Spleen (tissue), 13 donors: ENCODE measurements at places on chromosomes 3 and 15.

GRCh38 chr15:92845126-92845508 lies 55.0 kb upstream of the CHD2 start:
- H3K4me3 ChIP-seq = no peak overlapping the region
- H3K27ac ChIP-seq = peak overlapping the region; percentile 90
- peaks cover 21% of the 10 kb centered on the region for H3K4me1 ChIP-seq
- H3K36me3 ChIP-seq = no peaks in the 10 kb centered on the region
- no peaks in the 10 kb centered on the region for H3K27me3 ChIP-seq

DNA sequence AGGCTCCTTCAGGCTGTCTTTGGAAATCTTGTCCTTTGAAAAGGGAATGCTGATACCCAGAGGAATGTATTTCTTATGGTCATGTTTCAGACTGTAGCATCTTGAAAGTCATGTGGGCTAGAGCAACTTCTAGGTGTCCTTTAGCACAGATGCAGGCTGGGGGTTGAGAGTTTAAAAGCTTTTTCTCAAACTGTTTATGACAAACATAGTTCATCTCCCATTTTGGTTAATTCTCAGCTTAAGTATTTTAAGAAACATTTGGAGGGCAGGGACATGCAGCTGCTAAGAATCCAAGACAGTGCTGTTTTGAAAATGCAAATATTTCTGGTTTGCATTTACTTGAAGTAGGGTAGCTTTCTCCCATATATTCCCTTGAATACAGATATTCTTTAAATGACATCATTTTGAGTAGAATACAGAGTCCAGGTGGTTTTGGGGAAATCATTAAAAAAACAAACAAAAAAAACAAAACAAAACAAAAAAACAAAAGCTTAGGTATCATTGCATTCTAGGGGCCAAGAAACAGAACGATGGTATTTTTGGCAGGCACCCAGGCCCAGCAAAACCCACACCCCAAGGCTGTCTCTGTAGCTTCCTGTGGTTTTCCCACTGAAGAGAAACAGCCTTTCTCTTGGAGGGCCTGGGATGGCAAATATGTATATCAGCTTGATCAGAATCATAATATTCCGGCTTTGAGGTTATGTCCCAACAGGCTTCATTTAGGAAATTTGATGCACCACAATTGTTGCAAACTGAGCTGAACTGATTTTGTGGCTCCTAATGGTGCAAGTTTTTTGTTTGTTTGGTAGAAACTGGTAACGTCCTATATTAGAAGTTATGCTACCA lies 120.0 kb downstream of the ATG7 start:
- no peak overlapping the region for H3K27ac ChIP-seq
- H3K4me1 ChIP-seq = peaks cover 16% of the 10 kb centered on the region
- no peak for DNase-seq
- H3K27me3 ChIP-seq = no peaks in the 10 kb centered on the region

GRCh38 chr3:121855555-121855954 lies 20.5 kb downstream of the EAF2 start:
- no peaks in the 10 kb centered on the region for H3K4me1 ChIP-seq
- H3K4me3 ChIP-seq = no peak overlapping the region
- DNase-seq = no peak
- no peak overlapping the region for H3K27ac ChIP-seq
- peaks cover 42% of the 10 kb centered on the region for H3K36me3 ChIP-seq

DNA sequence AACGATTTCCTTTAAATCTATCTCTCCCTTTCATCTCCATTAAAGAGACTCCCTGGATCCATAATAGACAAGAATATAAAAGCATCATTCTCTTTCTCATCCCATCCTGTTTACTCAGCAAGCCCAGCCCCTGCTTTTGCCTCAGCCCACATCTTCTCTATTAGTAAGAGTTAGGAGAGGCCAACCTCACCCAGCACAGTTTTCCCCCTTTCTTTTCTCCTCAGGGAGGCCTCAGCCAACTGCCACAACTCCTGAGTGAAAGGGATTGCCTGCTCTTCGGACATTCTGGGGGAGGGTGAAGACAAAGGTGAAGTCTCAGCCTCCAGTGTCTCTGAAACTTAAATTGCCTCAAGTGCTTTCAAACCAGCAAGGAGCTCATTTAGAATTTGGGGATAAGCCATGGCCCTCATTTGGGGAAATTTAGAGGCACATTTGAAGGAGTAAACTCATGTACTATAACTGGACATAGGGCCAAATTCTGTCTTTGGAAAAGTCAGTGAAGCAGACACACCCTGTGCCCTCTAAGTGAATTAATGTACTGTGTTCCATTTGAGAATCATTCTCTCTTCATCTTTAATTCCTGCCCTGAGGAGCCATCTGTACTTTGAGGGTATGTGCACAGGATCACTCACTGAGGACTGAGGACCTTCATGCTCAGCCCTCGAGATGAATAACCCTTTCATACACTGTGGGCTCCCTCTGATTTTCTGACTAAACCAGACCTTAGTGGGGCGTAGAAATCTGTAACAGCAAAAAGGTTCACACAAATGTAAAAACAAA lies 82.5 kb downstream of the SOX2 start:
- no peak for DNase-seq
- H3K27me3 ChIP-seq = no peaks in the 10 kb centered on the region
- H3K27ac ChIP-seq = no peak overlapping the region

- H3K27me3 ChIP-seq = no peaks in the 10 kb centered on the region
- no peak overlapping the region for H3K4me3 ChIP-seq
- no peak for DNase-seq
Observed at GRCh38 chr15:74504836-74505235, 36.2 kb upstream of the ARID3B start.

- no peaks in the 10 kb centered on the region for H3K27me3 ChIP-seq
- no peak overlapping the region for H3K4me3 ChIP-seq
- no peak for DNase-seq
- no peak overlapping the region for H3K27ac ChIP-seq
Observed at GRCh38 chr3:81544385-81544784, 217.1 kb downstream of the GBE1 start.

DNA sequence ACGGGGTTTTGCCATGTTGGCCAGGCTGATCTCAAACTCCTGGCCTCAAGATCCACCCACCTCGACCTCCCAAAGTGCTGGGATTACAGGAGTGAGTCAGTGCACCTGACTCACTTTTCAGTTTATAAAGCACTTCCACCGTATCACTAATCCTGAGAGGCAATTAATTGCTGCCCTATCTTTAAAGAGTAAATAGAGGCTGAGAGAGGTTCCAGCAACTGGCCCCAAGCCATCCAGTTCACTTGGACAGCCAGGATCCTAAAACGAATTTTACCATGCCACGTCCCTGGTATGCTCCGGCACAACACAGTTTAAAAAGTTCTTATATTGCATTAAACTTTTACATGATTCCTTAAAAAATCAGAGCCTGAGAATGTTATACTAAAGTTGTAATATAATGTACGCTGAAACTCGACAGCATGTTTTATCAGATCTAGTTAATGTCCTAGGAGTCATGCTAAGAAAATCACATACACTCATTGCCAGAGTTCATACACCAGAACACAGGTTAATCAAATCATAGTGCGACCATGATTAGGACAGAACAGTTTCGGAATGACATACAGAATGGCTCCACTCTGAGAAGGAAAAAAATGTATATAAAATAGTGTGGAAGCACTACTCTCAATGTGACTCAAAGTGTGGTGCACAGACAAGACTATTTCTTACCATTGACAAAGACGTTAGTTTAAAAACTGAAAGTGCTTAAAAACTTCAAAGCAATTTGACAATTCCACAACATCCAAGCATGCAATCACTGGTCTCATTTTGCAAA lies 125.4 kb downstream of the ULK4 start:
- no peaks in the 10 kb centered on the region for H3K4me1 ChIP-seq
- no peak overlapping the region for H3K4me3 ChIP-seq
- no peaks in the 10 kb centered on the region for H3K36me3 ChIP-seq
- H3K27me3 ChIP-seq = no peaks in the 10 kb centered on the region
- no peak for DNase-seq

GRCh38 chr3:133783762-133784161 lies 21.9 kb upstream of the SRPRB start:
- DNase-seq = no peak
- peaks cover 6% of the 10 kb centered on the region for H3K27me3 ChIP-seq
- peaks cover 7% of the 10 kb centered on the region for H3K4me1 ChIP-seq
- no peaks in the 10 kb centered on the region for H3K36me3 ChIP-seq

DNA sequence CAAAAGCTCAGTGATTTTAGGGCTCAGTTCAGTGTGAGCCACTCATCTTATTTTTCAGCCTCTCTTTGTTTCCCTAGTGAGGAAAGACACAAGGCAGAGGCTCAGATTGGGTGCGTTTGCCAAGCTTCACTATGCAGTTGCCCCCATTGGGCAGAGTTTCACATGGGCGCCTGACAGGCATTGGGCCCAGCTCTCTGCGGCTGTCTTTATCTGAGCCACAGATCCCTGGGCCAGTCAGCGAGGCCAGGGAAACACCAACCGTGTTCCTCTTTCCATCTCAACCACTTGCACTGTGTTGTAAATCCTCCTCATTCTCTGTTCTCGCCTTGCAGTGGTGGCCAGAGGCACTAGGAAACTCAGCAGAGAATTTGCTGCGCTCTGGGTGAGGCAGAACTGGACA lies 10.8 kb downstream of the ESYT3 start:
- peak; percentile 44 for DNase-seq
- H3K4me3 ChIP-seq = no peak overlapping the region
- no peaks in the 10 kb centered on the region for H3K36me3 ChIP-seq

GRCh38 chr3:39491733-39492350 lies 24.4 kb downstream of the MOBP start:
- no peak overlapping the region for H3K27ac ChIP-seq
- no peak for DNase-seq
- no peaks in the 10 kb centered on the region for H3K4me1 ChIP-seq

- no peaks in the 10 kb centered on the region for H3K27me3 ChIP-seq
- no peak overlapping the region for H3K4me3 ChIP-seq
- no peak for DNase-seq
- no peaks in the 10 kb centered on the region for H3K4me1 ChIP-seq
Observed at GRCh38 chr3:129954514-129954913, 20.0 kb upstream of the TRH start.

DNA sequence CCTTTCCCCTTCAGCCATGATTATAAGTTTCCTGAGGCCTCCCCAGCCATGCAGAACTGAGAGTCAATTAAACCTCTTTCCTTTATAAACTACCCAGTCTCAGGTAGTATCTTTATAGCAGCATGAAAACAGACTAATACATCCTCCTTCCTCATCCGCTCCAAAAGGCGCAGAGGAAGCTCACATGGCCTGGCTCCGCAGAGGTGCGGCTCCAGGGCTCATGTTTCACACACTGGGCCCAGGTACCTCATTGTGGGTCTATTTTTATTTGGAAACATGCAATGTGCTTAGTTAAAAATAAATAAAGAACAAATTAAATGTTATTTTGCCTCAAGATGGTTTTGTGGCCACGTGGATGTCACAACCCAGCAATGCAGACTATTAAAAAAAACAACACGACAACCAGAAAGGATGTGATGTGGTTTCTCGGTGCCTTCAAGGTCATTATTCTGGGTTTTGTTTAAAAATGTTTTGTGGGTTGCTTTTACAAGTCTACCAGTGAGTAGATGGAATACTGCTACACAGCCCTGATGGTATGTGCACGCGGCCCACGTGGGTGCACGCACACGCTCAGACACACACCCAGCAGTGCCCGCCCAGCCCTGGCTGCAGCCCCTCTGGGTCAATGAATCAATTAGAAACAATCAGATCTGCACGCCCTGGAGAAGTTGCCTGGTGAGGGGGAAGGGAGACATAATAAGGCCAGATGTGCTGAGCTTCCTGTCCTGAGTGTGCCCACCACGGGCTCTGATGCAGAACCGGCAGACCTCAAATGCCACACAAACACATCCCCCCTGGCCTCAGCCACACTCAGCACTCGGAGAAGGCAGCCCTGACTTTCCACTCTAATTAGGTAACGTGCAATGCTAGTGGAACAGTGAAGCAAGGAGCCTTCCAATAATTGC lies 140.1 kb downstream of the ADAMTS17 start:
- no peaks in the 10 kb centered on the region for H3K27me3 ChIP-seq
- no peak overlapping the region for H3K27ac ChIP-seq
- no peak overlapping the region for H3K4me3 ChIP-seq
- peaks cover 13% of the 10 kb centered on the region for H3K4me1 ChIP-seq

GRCh38 chr3:104629038-104629437 lies 737.7 kb upstream of the ALCAM start:
- H3K27me3 ChIP-seq = no peaks in the 10 kb centered on the region
- H3K4me1 ChIP-seq = no peaks in the 10 kb centered on the region
- no peak for DNase-seq
- H3K36me3 ChIP-seq = no peaks in the 10 kb centered on the region

- no peak for DNase-seq
- H3K4me3 ChIP-seq = no peak overlapping the region
- peak overlapping the region; percentile 74 for H3K27ac ChIP-seq
Observed at GRCh38 chr3:188212308-188212969, 58.5 kb downstream of the LPP start.

GRCh38 chr15:37764733-37765191 lies 169.7 kb upstream of the TMCO5A start:
- no peaks in the 10 kb centered on the region for H3K36me3 ChIP-seq
- no peak for DNase-seq
- H3K27ac ChIP-seq = no peak overlapping the region
- H3K4me1 ChIP-seq = peaks cover 13% of the 10 kb centered on the region
- no peaks in the 10 kb centered on the region for H3K27me3 ChIP-seq
- no peak overlapping the region for H3K4me3 ChIP-seq

GRCh38 chr3:195451373-195452015 lies 8.7 kb upstream of the ACAP2 start:
- H3K36me3 ChIP-seq = no peaks in the 10 kb centered on the region
- no peak overlapping the region for H3K4me3 ChIP-seq

GRCh38 chr3:157794771-157795170 lies 291.6 kb upstream of the VEPH1 start:
- H3K27ac ChIP-seq = no peak overlapping the region
- no peaks in the 10 kb centered on the region for H3K27me3 ChIP-seq
- no peaks in the 10 kb centered on the region for H3K4me1 ChIP-seq

GRCh38 chr15:44246521-44247268 lies 41.8 kb upstream of the GOLM2 start:
- no peaks in the 10 kb centered on the region for H3K4me1 ChIP-seq
- no peak overlapping the region for H3K27ac ChIP-seq
- DNase-seq = no peak
- H3K27me3 ChIP-seq = no peaks in the 10 kb centered on the region
- no peaks in the 10 kb centered on the region for H3K36me3 ChIP-seq
- H3K4me3 ChIP-seq = no peak overlapping the region

GRCh38 chr3:189570916-189571315 lies 60.3 kb upstream of the TP63 start:
- no peaks in the 10 kb centered on the region for H3K36me3 ChIP-seq
- no peak overlapping the region for H3K4me3 ChIP-seq
- no peak for DNase-seq
- no peak overlapping the region for H3K27ac ChIP-seq
- no peaks in the 10 kb centered on the region for H3K27me3 ChIP-seq
